Stimulated activated CD4-positive, alpha-beta T cell treated with anti-CD3 and anti-CD28 coated beads, Interleukin-1b, Interleukin-23, amount 100 ng/mL, for 24 hours (primary cell): ENCODE measurements at places on chromosomes 5 and 9.

- DNase-seq, result no peak
Measured at GRCh38 chr9:2214707-2215106, 199.6 kb downstream of the SMARCA2 start.

DNA sequence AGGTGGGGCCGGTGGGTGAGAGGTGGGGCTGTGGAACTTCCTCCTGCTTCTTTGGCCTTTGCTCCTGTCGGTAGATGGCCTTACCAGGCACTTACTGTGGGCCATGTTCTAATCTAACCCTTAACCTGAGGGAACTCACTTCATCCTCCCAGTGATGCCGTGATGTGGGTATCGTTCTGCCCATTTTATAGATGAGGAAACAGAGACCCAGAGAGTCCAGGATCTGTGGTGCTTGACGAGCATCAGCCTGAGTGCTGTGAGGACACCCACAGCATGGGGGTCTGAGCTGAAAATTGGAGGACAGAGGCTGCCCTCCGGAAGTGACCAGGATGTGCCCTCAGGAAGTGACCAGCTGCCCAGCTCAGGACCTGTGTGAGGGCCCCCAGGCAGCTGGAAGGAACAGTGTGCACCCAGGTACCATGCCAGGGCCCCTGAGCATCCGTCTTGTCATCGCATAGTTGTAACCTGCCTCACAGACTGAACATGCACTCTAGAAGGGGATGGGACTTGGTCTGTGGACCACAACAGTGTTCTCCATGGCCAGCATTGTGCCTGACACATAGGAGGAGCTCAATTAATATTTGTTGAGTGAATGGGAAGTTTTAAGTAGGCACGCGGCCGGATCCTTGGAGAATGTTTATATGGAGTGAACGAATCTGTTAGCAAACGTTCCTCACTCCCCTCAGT lies 8.5 kb downstream of the NEK6 start:
- no peak for DNase-seq

DNA sequence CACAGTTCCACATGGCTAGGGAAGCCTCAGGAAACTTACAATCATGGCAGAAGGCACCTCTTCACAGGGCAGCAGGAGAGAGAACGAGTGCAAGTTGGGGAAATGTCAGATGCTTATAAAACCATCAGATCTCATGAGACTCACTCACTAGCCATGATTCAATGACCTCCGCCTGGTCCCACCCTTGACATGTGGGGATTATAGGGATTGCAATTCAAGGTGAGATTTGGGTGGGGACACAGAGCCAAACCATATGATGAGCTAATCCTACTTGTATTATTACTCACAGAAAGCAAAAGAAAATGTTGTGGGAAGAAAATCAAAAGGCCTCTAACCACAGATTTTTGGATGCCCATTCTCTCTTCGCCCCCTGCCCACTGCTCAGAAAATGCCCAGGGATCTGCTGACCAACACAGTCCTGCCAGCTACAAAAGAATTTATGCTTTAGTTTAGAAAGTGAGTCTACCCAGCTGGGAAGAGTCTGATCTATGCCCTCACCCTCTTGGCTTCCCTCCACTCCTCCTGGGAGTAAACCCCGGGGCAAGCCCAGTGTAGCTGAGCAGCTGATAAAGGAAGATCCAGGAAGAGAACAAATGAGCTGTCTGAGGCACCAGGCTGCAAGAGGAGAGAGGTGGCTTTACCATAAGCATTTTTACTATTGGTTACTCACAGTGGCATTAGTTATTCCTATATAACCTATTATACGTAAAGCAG lies 53.1 kb downstream of the RNF130 start:
- DNase-seq, result no peak

- peak; percentile 80 for DNase-seq
Measured at GRCh38 chr5:138337685-138338410, at the start of gene FAM53C. Gene FAM53C (plus strand): TSS chr5:138338266. CDS start chr5:138341336, 3,070 bp downstream.

DNA sequence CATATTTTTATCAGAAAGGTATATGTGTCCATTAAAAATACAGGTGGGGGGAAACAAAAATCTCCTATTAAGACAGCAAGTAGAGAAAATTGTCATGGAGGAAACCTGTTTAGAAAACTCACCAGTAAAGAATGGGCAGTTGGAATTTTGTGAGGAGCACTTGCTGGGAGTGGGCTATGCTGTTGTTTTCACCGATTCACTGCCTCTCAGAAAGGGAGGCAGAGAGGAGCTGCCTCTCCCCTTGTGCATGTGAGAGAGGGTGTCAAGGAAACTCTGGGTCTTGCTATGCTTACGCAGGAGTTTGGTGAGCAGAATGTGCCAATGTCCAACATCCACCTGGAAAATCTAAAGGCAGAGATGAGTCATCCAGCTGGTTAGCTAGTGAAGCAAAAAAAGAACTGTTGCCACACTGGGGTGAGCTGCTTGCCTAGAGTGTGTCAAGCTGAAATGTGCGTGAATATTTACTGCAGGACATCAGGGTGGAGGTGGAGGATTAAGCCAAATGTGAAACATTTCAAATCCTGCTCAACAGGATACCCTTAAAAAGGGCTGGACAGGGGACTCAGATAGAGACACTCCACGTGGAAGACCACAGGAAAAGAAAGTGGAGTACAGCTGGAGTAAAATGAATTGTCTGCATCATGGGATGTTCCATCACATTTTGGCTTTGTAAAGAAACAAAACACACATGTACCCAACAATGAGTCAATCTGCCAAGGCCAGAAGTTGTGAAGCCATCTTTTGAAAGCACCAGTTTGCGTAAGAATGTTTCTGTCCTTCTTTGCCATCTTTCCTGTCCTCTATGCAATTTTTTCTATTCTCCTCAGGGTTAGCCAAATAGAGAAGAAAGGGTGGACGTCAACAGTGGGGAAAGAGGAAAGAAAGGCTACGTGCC lies 449.7 kb upstream of the MPDZ start:
- DNase-seq, result no peak

- DNase-seq, result no peak
Measured at GRCh38 chr9:110939573-110939972, 98.7 kb downstream of the LPAR1 start.

DNA sequence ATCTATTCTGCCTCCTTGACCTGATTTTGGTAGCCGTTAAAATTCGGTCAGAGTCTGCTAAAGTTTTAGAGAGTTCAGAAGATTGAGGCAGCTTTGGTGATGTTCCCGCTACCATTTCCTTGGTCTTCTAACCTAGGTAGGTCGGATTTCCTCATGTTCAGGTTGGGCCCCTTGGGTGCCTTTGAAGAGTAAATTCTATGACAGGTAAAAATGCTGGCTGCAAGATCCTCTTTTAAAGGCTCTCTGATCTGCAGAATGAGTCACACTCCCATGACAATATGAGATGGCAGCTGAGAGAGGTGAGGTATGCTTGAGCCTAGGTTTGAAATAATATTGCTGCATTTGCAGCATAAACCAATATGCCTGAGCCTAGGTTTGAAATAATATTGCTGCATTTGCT lies 198.9 kb downstream of the TSSK1B start:
- DNase-seq, result no peak

DNA sequence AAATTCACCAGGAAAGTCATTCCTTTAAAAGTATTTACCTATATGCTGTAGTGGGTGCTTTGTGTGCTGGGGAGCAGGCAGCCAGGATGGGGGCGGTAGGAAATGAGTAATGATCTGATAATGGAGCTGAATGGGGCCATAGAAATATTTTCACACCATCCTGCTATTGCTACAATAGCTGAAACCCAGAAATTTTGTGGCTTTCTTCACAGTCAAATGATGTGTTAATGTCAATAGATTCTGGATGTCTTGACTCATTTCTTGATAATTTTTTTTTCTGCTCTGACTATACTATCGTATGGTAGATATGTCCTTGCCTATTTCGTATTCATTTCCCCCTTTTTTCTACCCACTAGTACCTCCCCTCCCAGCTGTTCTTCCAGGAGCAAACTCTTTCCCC lies 59.5 kb downstream of the RORB start:
- no peak for DNase-seq
